Fibroblast of skin of scalp (primary cell): ENCODE measurements at places on chromosomes 5 and 9.

DNA sequence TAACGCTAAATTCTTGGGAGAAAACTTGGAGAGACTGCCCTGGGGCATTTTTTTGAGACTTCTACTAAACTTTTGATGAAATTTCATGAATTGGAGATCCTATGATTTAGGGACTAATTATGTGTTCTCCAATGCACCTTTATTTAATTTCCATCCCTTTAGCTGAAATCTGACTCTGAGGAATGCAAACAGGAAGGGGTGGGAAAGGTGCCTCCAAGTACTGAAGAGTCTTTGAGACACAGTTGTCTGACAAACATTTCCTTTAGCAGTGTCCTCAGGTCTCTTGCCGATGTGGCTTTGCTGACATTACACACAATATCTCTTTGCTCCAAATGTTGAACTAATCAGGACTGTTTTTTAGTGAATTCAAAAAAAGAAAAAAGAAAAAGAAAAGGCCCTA, 76.9 kb downstream of the LIX1 start:
- no peak for DNase-seq

DNA sequence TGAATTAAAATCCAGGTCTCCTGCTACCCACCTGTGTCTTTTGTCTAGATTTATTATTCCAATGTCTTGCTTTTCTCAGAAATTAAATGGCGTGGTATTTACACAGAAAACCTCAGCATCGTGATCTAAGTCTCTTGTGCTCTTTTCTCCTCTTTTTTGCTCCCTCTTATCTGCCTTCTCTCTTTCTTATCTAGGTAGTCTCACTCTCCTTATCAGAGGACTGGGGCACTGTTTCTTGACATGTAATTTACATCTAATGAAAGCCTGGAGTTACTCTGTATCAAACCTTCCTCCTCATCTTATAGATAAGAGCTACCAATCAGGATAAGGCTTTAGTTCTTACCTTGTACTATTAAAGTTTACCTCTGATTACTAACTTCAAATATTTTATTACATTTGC, 933.8 kb downstream of the TLE1 start:
- DNase-seq = no peak

GRCh38 chr5:1911773-1912235, 29.1 kb upstream of the IRX4 start:
- DNase-seq = no peak

DNA sequence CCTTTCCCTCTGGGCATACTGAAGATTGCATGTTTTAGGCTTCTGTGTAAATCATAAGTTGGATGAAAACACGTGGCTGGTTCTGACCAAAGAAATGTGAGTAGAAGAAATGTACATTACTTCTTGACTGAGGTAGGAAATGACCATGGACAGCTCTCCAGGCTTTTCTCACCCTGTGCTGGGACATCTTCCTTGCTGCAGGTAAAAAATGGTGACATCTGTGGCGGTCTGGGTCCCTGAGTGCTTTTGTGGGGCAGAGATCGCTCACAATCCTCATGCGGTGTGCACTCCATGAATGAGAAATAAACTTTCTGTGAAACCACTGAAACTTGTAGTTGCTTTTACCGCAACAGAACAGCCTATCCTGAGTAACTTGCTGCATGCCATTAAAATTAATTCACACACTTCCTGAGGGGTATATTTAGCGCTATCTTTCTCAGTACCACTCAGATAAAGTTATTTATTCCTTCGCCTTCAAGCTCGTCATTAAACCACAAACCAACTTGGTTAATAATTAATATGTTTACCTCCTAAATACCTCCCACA, 730.4 kb downstream of the EFNA5 start:
- DNase-seq = no peak

GRCh38 chr9:121562301-121562700, 62.7 kb upstream of the GGTA1 start:
- no peak for DNase-seq

GRCh38 chr5:172482156-172483020, 28.1 kb upstream of the SH3PXD2B start:
- DNase-seq = no peak

DNA sequence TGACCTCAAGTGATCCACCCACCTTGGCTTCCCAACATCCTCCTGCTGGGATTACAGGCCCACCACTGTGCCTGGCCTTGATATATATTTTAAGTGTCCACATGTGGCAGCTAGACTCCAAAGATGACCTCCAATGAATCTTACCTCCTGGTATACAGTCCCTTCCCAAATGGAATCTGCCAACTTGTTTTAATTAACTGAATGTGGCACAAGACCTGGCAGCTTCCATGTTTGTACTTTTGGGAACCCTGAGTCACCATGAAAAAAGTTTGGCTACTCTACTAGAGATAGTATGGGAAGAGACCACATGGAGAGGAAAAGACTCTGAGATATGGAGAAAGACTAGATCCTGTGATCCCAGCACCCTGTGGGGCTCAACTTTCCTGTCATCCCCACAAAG, 42.5 kb downstream of the CCL28 start:
- no peak for DNase-seq

DNA sequence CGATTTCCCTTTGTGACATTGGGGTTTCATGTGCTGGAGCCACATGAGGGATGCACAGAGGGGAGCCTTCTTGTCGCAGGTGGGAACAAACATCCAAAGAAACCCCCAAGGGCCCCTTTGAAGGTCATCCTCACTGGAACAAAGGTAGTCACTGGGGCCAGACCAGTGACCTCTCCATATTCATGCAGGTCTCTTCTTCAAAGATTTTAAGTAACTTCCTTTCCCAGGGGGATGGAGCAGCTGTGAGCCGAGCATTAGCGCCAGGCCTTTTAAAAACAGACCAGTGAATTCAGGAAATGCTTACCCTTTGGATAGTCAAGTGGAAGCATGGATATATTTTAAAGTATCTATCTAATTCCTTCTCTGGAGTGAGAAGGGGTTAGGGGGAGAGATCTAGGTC, 33.0 kb downstream of the DAPK1 start:
- no peak for DNase-seq

GRCh38 chr5:154756009-154756867, 1.1 kb downstream of the LARP1 start:
- no peak for DNase-seq

- DNase-seq = no peak
Observed at GRCh38 chr5:42109006-42109572, 184.0 kb downstream of the FBXO4 start.

DNA sequence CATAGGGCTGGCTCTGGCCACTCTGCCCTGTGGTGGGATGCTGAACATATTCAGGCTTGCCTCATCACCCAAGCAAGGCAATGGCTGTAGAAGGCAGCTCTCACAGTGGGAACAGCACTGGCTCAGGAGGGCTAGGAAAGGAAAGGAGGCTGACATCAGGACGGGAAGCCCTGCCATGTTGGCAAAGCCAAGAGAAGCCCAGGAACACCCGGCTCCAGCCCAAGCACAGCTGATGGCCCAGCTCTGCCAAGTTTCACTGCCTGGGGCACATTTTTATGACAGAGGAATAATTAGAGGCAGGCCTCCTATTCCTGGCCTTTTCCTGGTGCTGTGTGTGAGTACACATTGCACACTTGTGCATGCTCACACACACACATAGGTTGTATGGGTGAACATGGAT, 163.6 kb upstream of the SMIM23 start:
- no peak for DNase-seq

GRCh38 chr9:34929506-34930102, 28.5 kb upstream of the PHF24 start:
- peak; percentile 9 for DNase-seq

DNA sequence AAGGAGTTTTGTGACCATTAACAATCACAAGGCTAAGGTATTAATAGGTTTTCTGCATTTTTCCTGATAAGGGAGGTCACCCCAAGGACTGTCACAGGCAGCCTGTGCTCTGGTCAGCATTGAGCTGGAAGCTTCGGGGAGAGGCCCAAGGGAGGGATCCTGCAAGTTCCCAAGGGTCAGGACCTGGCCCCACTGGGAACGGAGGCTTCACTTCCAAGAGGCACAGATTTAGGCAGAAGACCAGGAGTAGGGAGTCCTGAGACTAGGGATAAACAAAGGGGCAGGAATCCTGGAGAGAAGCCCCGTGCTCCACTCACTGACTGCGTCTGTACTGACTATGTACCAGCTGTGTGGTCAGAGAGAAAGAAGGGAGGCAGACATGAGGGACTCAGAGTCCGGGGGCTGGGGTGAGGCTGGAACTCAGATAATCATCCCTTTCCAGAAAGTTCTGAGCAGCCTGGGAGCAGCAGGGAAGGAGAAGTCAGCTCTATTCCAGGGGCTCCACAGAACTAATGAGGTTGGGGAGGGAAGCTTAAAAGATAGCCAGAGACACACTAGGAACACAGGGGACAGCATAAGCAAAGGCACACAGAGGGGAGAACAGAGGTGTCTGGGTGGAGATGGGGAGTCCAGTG, 37.8 kb downstream of the B4GALT1 start:
- no peak for DNase-seq

DNA sequence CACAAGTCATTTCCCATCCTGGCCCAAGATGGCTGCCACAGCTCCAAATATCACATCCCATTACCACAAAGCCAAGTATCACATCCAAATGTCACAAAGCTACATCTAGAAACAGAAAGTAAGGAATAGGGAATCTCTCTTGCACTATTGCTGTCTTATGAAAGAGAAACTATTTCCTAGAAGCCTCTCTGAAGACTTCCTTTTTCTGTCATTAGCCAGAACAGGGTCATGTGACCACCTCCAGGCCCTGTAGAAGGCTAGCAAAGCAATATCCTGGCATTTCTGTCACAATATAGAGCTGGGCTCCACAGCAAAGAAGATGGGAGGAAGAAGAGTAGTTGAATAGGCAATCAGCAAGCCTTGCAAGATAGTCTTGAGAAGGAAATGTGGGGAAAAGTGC, 99.2 kb downstream of the SH3TC2 start:
- no peak for DNase-seq

- DNase-seq = peak; percentile 97
Observed at GRCh38 chr9:90301277-90301653, 341.4 kb downstream of the DIRAS2 start.

- no peak for DNase-seq
Observed at GRCh38 chr9:132749306-132749705, 79.0 kb downstream of the GTF3C4 start.

DNA sequence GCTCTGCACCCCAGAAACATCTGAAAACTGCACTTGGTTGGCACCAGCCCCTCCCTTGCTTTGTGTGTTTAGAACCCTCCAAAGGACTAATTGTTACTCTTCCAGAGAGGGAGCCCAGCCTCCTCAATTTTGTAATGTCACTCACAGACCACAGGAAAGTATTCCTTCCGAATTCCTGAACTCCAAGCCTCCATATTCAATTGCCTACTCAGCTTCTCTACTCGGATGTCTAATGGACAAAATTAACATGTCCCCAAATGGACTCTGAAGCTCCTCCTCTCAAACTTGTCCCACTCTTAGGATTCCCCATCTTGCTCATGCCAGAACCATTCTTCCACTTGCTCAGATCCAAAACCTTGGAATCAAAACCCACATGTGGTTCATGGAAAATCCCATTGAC, 3.9 kb upstream of the TMEM171 start:
- DNase-seq = peak; percentile 39

DNA sequence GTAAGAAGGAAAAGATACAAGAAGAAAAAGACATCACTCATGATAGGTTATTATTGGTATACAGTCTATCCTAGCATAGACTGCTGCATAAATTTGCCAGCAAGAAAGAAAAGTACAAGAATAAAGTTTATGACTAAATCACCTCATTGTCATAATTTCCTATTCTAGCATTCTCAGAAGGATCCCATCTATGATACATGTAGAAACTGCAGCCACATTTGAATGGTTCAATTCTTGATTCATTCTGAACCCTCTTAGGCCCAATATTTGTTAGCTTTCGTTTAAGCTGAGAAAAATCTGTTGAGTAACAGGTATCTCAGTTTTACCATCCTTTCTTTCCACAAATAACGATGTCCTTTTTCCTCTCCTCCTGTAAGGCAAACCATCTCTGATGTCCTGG, 21.2 kb downstream of the INVS start:
- no peak for DNase-seq

- no peak for DNase-seq
Observed at GRCh38 chr5:144275329-144275728, 104.7 kb downstream of the KCTD16 start.

- no peak for DNase-seq
Observed at GRCh38 chr9:20250791-20251190, 371.5 kb downstream of the MLLT3 start.

GRCh38 chr5:92421196-92421595, 1038.1 kb upstream of the ARRDC3 start:
- DNase-seq = no peak
